ENCODE measurements at places on chromosomes 6 and 20.

DNA sequence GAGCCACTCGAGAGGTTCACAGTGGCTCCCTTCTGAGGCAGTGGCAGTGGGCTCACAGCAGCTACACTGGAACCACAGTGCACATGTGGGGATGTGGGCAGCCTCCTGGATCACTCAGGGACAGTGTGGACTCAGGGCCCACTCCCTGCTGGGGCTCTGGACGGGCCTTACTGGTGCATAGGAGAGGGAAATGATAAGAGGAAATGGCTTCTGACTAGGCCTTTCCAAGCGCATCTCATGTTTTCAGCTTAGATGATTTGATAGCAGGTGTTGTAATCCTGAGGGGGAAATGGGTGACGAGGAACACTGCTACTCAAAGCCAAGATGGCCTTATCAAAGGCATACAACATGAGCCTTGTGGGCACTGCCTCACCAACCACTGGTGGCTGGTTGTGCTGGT lies 44.0 kb downstream of the PANK2 start:
- DNase-seq, result no peak

DNA sequence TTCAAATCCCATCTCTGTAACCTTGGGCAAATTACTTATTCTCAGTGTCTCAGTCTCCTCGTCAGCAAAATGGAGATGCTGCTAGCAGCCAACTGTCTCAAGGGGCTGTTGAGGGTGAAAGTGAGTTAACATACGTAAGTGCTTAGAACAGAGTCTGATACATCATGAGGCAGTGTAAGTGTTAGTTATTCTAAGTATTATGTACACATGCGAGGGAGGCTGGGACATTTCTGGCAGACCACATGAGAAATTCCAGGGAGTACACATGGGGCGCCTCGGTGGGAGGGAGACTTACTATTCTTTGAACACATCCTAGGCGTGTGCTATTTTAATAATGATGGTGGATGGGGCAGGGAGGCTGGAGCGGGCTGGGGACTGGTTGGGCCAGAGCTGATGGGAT lies 99.1 kb downstream of the DLGAP4 start:
- DNase-seq, result no peak

DNA sequence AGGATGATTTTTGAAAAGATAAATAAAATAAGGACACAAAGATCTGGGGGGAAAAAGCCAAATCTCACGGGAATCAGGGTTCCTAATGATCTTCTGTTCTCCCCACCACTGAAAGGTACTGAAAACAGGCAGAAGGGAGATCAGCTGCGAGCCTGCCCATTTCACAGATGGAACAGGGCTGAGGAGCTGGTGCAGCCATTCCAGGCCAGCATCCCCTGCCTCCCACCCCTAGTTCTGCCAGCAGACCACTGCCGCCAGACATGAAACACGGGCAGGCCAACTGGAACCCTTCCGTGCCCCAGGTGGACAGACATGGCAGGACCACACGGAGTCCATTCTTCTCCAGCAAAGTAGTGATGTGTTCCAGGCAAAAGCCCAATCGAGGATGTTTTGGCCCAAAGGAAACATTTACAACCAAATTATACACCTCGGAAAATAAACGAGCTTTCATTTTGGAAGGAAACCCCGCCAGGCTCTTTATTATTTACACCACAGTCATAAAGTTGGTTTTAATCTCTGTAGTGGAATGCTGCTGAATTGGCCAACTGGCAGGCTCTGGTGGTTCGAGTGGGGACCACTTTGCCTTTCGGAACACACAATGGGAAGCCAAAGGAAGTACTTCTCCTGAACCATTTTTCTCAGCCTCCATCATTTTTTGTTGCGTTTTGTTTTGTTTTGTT lies 28.2 kb downstream of the ISM1 start:
- DNase-seq, result no peak

GRCh38 chr6:52346503-52346902 lies 15.4 kb upstream of the PAQR8 start:
- no peak for DNase-seq

DNA sequence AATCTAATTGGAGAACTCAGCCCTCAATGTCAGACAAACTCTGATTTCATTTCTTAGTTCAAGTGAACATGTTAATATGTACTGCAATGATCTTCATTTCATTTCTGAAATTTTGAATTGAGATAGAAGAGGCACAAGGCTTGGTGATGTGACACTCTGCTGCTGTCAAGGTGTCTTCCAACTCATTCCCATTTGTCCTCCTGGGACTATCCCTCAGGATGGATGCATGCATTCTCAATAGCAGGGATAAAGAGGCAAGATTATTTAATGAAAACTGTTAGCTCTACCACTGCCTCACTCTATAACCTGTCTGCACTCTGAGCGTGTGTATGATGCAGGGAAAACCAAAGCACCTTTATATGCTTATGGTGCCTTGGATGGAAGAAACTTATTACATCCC lies 78.7 kb downstream of the PLCB1 start:
- no peak for DNase-seq

Measured in NCI-H1105 treated with DMSO at 0.1 percent for 48 hours (cell line).